GOT3 (cell line): ENCODE measurements at places on chromosomes 12 and 14.

- no peak for DNase-seq
These were observed 630 bp downstream of the FOS start for GRCh38 chr14:75279153-75279762.

- no peak for DNase-seq
These were observed 311.9 kb downstream of the DAD1 start for GRCh38 chr14:22276913-22277816.

DNA sequence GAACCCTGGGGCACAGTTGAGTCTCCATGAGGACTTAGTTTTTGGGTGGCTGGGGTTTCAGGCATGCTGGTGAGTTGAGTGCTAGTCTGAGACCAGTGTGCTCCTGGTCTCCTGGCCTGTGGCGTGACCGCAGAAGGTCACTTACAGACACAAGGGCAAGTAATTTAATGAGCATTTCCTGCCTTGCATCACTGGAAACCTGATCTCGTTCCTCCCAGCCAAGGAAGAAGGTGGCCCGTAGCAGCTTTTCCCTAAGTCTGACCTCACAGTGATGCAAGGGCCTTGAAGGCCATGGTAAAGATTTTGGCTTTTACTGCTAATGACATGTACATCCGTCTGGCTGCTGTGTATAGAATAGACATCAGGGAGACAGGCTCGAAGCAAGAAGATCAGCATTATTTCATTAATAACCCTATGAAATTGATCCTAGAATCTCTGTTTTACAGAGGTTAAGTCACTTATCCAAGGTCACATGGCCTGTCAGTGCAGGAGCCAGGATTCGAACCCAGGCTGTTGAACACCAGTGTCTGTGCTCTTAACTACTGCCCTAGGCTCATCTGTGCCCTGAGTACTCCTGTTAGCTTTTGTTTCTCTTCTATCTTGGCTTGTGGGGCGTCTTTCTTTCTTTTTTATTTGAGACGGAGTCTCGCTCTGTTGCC, 4.6 kb downstream of the TMEM120B start:
- no peak for DNase-seq

GRCh38 chr14:22650960-22651521, 6.9 kb upstream of the OR6J1 start:
- no peak for DNase-seq

DNA sequence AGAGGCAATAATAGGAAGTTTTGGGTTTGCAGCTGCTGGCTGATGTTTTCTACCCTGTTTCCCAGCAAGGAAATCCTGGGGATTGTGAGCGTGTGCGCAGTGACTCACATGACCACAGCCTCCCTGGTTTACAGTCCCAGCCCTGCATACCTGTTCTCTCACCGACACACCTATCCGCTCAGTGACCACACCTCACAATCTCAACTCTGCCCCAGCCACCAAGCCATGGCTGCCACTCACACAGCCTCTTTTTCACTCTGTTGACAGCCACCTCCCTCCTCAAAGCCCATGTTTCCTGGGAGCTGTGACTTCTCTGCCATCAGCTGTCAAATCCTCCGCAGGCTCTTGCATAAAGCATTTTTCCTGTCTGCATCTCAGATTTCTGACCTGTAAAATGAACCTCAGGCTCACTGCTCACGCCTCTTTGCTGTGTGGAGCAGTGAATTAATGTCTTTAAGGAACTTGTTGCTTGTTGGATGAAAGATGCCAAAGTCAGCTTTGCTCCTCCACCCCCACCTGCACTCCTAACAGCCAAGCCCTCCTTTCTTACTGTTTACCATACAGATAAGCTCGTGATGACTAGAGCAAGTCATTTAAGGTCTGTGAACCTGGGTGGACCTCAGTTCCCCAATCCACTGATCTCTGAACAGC, 43.5 kb downstream of the B4GALNT3 start:
- no peak for DNase-seq

DNA sequence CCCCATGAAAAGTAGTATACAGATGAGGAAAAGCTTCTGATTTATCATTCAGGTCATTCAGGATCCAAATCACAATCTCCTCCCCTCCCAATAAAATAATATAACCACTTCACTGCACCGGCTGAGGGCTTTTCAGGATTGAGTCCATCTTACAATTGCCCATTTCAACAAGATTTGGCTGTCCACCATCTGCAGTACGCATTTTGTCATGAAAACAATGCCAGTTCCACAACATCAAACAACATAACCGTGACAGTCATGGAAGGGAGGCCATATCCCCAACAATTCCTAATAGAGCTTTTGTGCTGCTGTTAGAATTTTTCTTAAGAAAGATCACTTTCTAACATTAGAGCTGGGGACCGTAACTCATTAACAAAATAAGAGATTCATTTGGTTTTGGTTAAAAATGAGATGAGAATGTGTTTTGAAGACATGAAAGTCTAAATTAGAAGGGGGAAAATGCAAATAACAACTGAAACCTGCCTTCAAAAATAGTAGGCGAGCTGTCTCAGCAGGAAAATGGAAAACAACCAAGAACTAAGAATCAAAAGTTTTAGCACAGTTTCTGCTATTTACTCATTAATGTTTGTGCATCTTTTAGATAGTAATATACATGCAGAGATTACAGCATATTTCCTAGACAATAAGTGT, 38.3 kb upstream of the TMTC2 start:
- no peak for DNase-seq

- no peak for DNase-seq
These were observed 2.3 kb downstream of the PTMS start for GRCh38 chr12:6768437-6768914.

GRCh38 chr14:33035416-33036194, 96.9 kb downstream of the NPAS3 start:
- DNase-seq = no peak
